T-helper 17 cell (primary cell): ENCODE measurements at places on chromosomes 6 and 20.

- DNase-seq, result no peak
Measured at GRCh38 chr6:84082689-84083265, 49.2 kb downstream of the MRAP2 start.

- DNase-seq, result no peak
Measured at GRCh38 chr20:38437796-38438195, 2.7 kb upstream of the SNHG17 start.

DNA sequence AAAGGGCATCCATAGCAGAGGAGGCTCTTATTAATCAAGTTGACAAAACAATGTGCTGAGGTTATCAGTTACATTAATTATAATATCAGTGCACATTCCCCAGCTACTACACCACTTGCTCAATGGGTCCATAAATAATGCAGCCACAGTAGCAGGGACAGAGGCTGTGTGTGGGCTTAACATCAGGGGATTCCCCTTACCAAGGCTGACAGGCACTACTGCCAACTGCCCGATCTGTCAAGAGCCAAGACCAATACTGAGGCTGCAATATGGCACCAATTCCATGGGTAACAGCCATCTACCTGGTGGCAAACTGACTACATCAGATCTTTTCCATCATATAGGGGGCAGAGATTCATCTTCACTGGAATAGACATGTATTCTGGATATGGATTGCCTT is 22.0 kb downstream of the CD164 start:
- DNase-seq, result no peak

- no peak for DNase-seq
Measured at GRCh38 chr20:52060794-52061714, 130.5 kb downstream of the ZFP64 start.

- no peak for DNase-seq
Measured at GRCh38 chr20:13915284-13915683, 75.1 kb downstream of the SEL1L2 start.

- DNase-seq, result no peak
Measured at GRCh38 chr6:143286251-143286795, 164.2 kb downstream of the ADAT2 start.

DNA sequence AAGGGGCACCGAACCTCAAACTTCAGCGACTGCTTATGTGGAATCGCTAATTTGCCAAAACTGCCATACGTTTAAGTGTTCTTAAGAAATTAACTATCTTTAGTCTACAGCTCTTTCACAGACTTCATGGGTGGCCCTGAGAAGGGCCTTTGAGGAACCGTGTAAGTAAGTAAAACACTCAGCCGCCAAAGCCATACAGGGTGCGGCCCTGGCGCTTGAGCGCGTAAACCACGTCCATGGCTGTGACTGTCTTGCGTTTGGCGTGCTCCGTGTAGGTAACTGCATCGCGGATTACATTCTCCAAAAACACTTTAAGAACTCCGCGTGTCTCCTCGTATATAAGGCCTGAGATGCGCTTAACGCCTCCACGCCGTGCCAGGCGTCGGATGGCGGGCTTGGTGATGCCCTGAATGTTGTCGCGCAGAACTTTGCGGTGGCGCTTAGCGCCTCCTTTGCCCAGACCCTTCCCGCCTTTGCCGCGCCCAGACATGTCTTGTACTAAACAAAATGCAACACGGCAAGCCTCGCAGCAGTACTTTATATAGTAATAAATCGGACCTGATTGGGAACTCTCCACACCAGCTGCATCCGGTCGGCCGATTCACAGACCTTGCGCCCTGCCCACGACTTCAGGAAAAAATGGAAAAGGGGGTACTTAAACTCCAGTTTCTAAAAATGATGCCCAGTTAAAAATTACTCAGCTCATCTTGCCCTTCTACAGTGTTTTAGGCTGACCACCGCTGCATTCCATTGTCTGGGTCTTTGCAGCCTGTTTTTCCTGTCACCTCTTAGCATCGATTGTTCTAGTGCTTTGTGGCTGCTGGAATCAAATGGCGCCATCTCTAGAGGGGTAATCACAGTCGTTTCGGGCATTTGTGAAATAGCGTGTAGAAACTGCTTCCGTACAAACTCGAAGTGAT is 38.9 kb downstream of the OR2B2 start:
- peak; percentile 31 for DNase-seq

- no peak for DNase-seq
Measured at GRCh38 chr6:100392423-100392822, 72.3 kb downstream of the SIM1 start.

GRCh38 chr20:51570739-51571459 is 28.4 kb upstream of the NFATC2 start:
- DNase-seq, result no peak

DNA sequence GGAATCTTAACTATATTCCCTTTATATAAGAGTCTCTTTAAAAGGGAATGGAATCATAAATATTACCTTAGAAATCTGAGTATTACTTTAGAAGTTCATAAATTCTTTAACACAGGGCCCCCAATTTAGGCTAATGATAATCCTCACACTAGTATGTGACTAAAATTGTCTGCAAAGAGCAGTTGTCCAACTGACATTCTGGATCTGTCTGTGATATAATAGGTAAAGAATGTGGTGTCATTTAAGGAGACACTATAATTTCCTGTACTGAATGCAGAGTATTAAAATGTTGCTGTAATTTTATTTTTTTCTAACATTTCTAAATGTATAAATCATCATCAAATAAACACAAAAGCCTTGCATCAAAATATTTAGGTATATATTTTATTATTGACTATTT is 128.5 kb upstream of the DST start:
- DNase-seq, result no peak

DNA sequence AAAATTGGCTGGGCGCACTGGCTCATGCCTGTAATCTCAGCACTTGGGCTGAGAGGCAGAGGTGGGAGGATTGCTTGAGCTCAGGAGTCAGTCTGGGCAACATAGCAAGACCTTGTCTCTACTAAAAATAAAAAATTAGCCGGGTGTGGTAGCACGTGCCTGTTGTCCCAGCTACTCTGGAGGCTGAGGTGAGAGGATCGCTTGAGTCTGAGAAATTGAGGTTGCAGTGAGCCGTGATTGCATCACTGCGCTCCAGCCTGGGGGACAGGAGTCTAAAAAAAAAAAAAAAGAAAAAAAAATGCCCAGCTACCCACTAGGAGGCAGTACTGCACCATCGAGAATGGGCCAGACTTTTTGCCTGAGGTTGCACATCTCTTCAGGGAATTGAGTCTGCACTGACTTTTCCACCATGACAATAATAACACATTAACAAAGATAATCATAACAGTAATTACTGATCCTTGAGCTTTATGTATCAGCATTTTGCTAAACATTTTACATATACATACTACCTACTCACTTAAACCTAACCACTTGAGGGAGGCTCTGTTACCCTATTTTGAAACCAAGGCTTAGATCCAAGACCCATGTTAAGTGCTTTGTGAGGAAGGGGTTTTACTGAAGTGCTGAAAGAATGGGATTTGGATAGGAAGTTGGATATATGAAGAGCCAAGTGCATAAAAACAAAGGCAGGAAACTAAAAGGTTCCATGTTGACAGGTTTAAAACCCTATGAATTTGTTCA is 21.0 kb downstream of the SRSF3 start:
- DNase-seq, result no peak

- no peak for DNase-seq
Measured at GRCh38 chr20:43017241-43018030, 172.3 kb downstream of the PTPRT start.

DNA sequence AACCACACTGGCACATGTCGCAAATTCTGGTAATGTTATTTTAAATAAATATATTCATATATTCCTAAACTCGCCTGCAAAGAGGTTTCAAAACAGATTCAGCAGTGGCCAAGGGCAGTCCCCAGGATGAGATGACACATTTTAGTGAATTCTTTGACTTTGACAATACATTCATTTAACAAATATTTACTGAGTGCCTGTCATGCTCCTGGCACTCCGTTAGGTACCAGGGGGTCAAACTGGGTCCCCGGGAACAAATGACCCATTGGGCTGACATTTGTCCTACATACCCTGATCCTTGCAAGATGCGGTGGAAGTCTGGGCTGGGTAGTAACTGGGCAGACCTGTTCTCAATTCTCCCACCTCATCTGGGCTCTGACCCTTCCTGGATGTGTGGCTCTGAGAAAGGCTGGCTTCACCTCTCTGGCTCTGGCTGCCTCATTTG is 74.9 kb downstream of the FYN start:
- DNase-seq, result no peak

- no peak for DNase-seq
Measured at GRCh38 chr6:6826095-6826901, 237.8 kb downstream of the LY86 start.

DNA sequence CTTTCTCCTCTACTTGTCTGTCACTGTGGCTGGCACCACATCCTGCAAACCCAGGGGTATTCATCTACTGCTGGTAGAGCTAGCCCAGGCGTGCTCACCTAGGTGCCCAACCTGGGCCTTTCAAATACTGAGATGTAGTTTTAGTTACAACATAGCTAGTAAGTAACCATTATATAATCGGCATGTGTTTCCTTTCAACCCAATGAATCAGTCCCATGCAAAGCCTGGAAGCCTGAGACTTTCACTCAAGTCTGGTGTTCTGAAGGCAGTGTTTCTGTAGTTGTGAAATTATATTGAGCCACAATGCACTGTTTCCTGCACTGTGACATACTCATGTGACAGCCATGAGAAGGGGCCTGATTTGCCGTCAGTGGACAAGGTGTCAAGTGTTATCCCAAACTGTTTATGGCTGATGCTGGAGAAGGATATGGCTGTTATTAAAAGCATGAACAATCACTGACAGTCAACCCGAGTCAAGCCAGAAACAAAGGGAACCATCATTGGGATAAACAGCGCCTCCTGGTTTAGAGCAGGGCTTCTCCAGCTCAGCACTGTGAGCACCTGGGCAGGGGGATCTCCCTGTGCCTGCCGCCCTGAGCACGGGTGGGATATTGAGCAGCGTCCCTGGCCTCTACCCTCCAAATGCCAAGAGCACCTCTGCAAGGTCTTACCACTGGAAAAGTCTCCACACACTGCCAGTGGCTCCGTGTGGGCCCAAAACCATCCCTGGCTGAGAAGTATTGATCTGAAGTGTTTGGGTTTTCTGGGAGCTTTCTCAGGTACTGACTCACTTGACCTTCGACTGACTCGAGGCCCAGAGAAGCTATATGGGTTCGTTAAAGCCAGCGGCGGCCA is 1.6 kb downstream of the PSMA7 start:
- DNase-seq, result no peak

GRCh38 chr6:133595111-133595761 is 293.7 kb upstream of the TCF21 start:
- no peak for DNase-seq

GRCh38 chr6:7691675-7692452 is 34.0 kb upstream of the BMP6 start:
- DNase-seq, result no peak

GRCh38 chr6:3281631-3282475 is 23.1 kb downstream of the PSMG4 start:
- DNase-seq, result no peak

- DNase-seq, result no peak
Measured at GRCh38 chr20:15682690-15683089, 890.6 kb downstream of the KIF16B start.

DNA sequence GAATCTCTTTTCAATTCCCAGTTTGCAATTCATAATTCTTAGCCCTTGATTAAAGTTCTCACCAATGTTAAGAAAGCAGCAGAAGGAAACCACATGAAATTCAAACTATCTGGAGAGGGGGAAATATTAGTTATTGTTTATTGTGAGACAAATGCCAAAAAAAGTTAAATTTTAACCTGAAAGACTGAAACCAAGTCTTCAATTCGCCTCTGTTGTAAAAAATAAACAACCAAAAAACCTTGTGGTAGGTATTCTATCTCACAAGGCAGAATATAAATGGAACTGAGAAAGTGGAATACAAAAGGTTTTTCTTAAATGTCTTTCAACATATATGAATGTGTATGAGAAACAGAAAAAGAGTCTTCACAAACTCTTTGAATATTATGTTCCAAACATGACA is 24.8 kb downstream of the TMX4 start:
- DNase-seq, result no peak

DNA sequence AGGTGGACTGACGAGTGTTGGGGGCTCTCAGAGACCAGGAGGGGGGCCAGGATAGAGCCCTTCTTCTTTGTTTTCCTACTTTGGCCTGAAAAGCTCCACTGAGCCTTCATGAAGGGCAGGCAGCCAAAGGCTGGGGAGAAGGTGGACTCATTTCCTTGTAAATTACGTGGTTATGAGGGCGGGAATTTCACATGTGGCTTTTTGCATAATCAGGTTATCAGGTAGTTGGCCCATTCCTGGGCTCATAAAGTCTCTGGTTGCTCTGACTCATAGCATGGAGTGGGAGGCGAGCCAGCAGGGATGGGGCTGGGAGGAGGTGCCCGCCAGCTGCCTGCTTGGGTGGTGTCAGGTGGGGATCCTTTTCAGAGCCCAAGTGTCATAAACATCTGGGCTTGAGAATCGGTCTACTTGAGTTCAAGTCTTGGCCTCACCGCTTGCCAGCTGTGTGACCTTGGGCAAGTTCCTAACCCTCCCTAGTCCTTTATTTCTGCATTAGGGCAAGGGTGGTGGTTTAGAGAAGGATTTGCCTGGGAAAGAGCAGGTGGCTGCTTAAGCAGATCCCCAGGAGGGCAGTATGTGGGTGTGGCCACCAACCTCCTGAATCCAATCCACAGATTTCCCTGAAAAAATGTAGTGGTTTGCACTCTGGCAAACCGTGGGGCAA is 26.5 kb upstream of the RNF24 start:
- DNase-seq, result no peak

DNA sequence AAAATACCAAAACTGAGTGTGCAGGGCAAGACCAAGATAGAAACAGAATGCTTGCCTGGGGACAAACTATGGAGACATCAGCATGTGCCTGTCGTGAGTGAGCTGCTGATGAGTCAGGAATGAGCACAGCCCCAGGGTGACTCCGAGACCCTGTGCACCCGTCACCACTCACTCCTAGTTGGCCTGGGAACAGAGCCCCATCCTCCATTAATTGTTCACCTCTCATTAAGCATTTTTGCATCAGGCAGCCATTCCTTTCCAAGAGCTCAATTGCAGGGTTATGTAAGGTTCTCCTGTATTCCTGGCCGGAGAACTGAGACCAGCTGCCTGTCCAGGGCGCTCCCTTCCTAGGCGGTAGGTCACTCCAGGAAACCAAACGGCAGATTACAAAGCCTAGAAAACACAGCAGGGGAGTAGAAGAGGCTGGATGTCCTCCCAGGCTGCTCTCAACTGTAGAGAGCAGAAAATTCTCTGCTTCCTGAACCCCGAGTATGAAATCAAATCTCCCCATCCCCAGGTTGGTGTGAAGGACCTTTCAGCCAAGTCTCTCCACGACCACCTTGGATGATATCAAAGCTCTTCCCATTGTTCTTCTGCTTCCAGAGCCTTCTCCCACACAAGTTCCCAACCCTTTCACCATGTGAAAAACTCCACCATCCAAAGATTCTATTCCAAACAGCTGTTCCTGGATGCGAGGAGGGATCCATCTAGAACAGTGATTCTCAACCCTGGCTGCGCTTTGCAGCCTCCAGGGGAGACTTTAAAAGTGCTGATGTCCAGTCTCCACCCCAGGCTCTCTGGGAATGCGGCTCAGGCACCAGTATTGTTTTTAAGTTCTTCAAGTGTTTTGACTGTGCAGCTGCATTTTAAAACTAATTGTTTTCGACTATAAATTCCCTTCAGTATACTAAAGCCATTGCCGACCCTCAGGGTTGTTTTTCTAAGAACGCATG is 532.6 kb upstream of the JARID2 start:
- DNase-seq, result no peak

GRCh38 chr6:49898904-49899566 is 32.7 kb upstream of the CRISP1 start:
- DNase-seq, result no peak
